Activated T-cell treated with anti-CD3 and anti-CD28 coated beads for 48 hours (primary cell): ENCODE measurements at places on chromosomes 1 and 21.
A peak's percentile ranks its signal among the peaks of the same experiment; 100 is the strongest.

DNA sequence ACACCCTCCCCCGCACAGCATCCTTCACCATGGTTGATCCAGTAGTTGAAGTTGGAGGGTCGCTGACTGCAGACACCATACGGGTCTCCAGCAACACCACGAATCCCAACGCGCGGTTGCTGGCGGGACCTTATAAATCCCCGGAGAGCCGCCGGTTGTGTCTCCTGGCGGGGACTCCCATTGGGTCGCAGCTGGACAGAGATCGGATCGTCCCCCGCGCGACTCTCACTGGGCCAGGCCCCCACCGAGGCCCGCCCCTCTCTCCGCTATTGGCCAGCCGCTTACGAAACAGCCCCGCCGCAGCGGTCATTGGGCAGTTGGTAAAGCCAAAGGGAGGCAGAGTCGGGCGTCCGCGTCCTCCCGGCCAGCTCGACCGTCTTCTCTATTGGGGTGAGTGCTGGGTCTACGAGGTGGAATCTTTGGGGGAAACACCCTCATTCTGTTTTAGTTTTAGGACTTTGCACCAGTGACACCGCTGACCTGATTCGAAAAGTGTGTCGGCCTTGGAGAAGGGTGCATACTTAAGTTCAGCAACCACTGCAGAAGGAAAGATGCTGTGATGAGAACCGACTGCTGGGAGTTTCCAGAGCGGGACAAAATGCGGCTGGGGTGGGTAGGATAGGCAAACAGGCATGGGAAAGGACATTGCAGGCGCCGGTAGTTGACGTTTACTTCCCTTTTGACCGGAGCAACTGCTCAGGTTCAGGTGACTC, 27.4 kb downstream of the RABIF start:
- DNase-seq: peak; percentile 53

DNA sequence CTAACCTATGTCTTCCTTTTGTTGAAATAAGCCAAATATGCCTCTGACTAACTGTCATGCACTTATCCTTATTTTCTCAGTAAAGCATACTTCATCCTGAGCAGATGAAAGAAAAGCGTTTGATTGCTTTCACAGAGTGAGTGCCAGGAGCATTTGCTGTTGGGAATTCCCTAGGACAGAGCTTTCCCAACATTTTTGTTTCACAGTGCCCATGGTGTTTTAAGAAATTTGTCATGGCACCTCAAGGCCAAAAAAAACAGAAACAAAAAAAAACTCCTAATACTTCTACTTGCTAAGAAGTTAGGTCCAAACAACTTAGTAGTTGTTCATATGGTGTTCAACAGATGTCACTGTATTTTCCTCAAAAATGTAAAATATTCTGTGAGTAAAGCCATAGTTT, 120.8 kb upstream of the BMP8A start:
- no peak for DNase-seq

DNA sequence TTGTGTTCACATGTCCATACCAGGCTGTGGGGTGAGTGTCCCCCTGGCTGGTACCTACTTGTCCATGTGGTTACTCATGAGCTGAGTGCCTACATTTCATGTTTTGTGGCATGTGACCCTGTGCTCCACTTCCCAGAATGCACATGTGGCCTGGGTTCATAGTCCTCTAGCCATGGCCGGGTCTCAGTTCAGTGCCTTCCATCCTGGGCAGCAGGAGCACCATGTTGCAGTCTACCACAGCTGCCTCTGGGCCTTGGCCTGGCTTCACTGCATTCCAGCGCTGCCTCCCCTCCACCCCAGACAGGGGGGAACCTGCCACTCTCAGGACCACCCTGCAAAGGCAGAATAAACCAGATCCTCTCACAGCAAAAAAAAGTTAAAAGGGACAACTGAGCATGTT, 5.5 kb downstream of the CEPT1 start:
- DNase-seq: no peak

- DNase-seq: no peak
These were observed 6.1 kb downstream of the NPL start for GRCh38 chr1:182795563-182796228.

DNA sequence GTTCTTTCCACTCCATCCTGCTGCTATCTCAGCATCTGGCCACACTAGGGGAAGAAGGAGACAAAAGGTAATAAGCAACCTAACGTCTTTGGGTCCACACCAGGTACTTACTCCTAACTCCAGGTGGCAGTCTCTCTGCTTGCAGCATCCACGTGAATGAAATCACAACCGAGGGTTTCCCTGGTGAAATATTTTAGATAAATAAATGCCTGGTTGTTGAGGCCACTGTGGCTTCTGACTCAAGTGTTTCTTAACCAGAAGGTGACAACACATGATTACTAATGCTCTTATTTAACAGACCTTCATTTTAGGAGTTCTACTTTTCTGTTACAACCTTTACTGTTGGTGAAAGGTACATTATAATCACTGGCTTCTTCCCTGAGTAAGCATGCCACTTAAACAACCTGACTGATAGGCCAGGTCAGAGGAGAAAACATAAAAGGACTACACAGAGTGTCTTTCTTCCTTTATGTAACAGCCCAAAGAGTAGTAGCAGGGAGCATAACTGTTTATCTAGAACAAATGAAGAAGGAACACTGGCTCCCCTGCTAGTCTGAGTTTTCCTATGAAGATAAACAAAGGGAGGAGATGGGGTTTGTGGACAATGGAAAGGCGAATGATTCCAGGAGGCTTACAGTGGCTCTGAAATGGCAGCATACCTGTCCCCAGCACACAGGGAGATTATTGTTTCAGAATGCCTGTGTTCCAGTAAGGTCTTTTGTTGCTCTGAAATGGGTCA, 59.9 kb downstream of the SYT6 start:
- no peak for DNase-seq

DNA sequence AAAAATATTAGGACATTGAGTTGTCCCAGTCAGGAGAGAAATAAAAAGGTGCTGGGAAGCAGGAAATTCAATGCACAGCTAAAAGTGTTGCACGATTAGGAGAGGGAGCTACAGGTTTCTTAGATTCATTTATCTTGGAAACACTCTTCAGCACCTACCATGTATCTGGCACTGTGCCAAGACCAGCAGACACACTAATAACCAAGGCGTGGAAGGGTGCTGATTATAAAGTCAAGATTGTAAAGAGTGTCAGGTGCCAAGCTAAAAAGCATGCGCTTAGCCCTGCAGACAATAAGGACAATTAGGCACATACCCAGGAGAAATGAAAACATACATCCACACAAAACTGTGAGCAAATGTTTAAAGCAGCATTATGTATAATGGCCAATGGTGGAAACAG, 129.9 kb downstream of the DSCAM start:
- no peak for DNase-seq

DNA sequence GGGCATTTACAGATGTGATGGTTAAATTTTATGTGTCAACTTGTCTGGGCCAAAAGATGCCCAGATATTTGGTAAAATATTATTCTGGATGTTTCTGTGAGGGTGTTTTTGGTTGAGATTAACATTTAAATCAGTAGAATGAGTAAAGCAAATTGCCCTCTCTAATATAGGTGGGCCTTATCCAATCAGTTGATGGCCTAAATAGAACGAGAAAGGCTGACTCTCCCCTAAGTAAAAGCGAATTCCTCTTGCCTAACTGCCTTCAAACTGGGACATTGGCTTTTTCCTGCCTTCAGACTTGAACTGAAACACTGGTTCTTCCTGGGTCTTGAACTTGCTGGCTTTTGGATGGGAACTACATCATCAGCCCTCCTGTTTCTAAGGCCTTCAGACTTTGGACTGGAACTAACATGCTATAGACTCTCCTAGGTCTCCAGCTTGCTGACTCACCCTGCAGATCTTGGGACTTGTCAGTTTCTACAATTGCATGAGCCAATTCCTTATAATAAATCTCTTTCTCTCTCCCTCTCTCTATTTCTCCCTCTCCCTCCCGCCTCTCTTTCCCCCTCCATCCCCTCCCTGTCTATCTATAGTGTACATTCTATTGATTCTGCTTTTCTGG, 10.2 kb upstream of the NAV1 start:
- no peak for DNase-seq

- DNase-seq: no peak
These were observed 187.5 kb downstream of the LMX1A start for GRCh38 chr1:165169028-165169427.

DNA sequence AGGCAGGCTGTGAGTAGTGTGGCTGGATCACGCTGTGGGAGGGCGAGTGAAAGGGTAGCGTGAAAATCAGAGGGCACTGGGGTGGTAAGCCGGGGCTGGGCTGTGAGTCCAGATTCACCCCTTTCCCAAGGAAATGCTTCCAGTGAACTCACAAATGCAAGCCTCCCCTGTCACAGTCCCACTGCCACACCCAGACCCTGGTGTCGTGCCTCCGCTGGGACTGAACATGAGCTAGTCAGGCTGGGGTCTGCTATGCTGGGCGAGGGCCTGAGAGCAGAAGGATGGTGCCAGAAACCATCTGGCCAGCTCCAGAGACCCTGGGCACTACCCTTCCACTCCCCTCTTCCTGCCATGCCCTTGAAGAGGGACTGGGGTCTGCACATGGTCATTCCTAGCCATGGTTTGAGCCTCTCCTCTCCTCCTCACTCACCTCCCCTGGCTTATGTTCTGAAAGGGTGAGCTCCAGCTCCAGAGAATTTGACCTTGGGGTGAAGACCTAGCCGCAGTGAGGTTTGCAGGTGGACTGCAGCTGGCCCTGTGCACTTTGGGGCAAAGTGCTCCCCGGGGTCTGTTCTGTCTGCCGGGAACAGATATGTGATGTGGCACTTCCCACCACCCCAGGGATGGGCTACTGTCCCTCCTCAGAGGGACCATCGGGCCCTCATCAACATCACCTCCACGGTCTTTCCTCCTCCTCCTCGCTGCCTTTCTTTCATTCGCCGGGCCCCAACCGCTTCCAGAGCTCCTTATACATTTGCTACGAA, 365.6 kb downstream of the RPS6KC1 start:
- DNase-seq: no peak

- DNase-seq: no peak
These were observed 288.6 kb upstream of the USP24 start for GRCh38 chr1:55503663-55504305.

DNA sequence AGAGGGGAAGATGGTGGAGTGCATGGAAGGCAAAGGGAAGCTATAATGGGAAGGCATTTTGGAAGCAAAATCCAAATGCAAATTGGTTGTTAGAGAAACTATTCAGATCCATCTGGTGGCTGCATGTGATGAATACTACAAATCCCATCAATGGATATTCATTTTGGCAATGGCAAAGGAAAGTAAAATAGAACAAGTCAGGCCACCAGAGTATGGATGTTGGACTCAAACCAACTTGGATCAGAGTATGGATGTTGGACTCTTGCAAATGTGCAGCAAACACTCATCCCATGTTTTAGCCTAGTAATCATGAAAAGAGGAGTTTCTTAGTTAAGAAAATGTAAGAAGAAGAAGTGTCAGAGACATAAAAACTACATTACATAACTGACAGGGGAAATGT, 289.6 kb upstream of the DAB1 start:
- DNase-seq: no peak

GRCh38 chr1:7551442-7551841, 219.7 kb upstream of the VAMP3 start:
- DNase-seq: no peak

DNA sequence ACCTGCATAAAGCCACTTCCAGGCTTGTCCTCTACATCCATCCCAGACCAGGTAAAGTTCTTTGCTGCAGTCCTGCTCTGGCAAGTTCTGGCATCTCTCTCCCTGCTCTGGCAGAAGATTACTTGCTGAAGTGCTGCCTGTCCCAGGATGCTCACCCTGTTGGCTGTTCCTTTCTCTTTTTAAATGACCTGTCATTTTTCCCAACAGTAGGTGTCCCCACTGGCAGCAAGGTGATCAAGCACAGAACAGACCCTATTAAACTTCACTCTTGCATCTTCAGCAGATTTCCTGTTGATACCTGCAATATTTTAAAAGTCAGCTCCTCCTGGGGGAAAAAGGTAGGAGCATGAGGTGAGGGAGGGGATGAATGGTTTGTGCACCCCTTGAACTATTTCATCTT, 332.6 kb downstream of the PBX1 start:
- no peak for DNase-seq

DNA sequence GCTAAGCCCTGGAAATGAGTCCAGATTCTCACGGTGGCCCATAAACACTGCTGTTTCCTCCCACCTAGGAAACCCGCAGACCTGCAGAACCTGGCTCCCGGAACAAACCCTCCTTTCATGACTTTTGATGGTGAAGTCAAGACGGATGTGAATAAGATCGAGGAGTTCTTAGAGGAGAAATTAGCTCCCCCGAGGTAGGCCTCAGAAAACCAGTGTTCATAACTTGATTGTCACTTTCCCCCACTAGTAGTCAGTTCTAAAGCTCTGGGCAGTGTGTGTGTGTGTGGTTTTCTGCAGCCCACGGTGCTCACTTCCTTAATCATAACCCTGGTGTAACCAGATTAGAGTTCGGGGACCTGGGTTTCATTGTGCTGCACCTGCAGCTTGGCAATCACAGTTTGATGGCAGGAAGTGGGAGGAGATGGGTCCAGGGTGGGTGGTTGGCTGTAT, 39.1 kb downstream of the CLIC6 start:
- DNase-seq: peak; percentile 49

- no peak for DNase-seq
These were observed 36.5 kb upstream of the SRRM1 start for GRCh38 chr1:24606621-24607020.

DNA sequence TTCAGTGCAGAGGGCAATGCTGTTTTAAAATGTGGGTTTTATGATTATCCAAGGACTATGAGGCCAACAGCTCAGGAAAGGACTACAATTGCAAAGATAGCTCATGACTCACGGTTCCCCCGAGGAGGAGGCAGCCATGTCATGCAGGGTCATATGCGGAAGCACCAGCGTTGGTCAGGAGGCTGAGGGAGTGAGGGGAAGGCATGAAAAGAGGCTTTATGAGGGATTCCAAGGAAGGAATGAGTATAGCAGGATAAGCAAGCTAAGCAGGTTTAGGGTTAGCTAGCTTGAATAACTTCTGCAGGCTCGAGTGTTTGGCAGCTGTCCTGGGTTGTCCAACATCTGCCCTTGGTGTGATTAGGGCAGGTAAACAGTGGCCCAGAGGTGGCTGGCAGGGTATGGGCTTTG, 495.1 kb downstream of the SETD4 start:
- DNase-seq: no peak

DNA sequence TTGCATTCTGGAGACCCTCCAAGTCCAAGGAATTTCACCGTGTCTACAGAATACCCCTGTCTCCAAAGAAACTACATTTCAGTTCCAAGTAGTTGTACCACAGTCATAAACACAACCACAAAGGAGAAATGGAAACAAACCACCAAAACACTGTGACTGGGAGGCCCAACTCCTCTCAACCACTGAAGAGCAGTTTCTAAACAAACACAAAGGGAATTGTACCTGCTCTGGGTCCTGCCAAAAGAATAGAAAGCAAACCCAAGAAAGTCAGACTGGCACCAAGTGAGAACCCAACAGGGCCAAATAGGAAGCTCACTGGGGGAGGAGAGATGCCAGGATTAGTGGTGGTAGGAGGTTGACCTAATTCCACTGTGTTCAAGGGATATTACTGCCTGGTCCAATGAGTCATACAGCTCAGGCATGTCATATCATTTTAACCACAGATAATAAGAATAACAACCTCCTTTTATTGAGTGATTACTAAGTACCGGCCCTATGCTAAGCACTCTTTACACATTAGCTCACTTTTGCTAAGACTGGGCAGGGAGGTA, 123.9 kb upstream of the PPP2R5A start:
- DNase-seq: no peak
